ENCODE measurements at places on chromosomes 11 and 22.
A peak's percentile ranks its signal among the peaks of the same experiment; 100 is the strongest.

GRCh38 chr11:73258104-73259035 is 13.8 kb upstream of the P2RY6 start:
- no peak for DNase-seq

DNA sequence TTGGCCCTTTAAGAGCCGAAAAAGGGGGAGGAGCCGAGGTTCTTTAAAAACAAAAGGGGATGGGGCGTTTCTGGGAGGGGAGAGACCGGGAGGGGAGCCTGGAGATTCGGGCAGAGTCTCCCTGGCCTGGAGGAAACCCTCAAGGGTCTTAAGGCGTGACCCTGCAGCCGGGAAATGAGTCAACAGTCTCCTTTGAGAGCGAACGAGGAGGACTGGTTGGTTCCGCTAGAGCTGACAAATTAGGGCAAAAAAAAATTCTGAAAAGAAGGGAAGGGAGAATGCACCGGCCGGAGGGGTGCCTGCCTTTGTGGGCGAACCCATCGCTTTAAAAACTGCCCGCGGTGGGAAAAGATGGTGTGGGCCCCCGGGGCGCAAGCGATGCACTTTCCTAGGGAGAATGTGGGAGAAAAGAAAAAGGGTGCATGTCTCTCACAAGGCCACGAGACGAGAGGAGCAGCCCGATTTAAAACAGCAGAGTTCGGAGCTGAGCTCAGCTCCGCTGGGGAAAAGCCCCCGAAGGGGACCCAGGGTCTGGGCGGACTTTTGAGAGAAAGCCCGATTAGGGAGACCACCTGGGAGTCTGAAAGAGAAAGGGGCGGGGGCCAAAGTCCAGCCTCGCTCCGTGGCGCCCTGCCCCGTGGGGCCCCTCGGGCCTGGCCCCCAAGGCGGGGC is 874 bp downstream of the ZFTA start:
- peak; percentile 88 for DNase-seq

- DNase-seq: peak; percentile 74
Measured at GRCh38 chr22:22753526-22754267, 109.3 kb downstream of the GGTLC2 start.

DNA sequence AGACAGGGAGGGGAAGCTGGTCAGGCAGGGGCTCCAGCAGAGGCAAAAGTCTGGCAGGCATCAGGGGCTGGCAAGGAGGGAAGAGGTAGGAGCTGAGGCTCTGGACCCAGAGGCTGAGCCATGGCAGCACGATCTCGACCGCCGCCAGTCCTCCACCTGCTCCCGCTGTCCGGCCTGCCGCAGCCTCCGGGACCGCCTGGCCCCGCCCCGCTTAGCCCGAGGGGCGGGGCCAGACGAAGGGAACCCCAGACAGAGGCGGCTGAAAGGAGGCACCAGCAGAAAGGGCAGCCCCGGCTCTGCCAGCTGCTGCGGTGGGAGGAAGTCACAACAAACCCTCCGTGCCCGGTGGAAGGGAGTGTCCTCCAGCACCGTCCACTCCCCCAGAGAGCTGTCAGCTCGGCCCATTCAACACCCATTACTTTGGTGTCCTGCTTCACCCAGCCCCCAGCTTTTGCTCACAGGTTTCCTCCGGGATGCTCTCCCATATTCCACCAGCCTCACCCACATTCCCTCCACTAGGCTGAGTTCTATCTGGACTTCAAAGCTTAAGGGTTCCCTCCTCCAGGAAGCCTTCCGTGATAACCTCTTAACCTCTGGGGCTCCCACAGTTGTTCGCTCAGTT is at the start of gene MFNG:
Gene MFNG (minus strand): TSS at position 161 of the 622 bp plus-strand sequence. CDS start 207 bp downstream, outside the sequence.
- peak; percentile 97 for DNase-seq

DNA sequence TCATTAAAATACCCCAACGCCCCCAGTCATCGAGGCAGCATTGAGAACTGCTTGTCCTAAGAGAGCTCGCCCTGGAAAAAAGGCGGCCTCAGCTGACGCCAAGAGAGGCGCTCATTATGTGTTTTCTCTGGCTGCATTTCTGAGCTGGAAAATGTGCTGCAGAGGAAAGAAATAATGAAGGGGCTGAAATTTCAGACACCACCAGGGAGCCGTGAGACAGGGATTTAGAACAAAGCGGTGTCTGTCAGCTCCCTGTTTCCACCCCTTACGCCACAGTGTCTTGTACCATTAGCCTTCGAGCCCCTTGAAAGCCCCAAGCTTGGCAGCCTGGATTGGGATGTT is 14.4 kb downstream of the USH1C start:
- no peak for DNase-seq

- no peak for DNase-seq
Measured at GRCh38 chr11:65744026-65744698, 23.6 kb upstream of the RNASEH2C start.

GRCh38 chr11:117744471-117745150 is 52.4 kb downstream of the DSCAML1 start:
- no peak for DNase-seq

- no peak for DNase-seq
Measured at GRCh38 chr11:126695293-126695692, 305.3 kb downstream of the KIRREL3 start.

GRCh38 chr11:396511-396947 is 2.5 kb downstream of the PKP3 start:
- peak; percentile 69 for DNase-seq

DNA sequence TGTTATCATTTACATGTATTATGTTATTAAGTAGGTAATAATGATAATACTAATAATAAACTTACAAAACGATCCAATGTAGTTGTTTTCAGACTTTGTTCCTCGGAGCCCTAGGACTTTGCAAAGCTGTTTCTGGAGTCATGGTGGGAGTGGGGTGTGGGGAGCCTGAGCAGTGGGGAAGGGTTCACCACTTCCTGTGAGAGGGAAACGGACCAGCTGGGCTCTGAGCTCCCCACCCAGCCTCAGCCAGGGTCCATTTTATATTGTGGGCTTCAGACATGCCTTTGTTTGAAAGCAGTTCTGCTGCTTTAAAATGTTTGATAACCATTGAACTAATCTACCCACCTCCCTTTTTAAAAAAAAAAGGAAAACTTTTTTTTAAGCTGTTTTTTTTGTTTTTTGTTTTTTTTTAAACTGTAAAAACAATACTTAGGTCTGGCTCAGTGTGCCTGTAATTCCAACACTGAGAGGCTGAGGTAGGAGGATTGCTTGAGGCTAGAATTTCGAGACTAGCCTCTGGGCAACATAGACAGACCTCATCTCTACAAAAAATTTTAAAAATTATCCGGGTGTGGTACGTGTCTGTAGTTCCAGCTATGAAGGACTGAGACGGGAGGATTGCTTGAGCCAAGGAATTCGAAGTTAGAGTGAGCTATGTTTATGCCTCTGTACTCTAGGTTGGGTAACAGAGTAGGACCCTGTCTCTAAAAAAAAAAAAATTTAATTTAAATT is 7.0 kb downstream of the SERPING1 start:
- no peak for DNase-seq

DNA sequence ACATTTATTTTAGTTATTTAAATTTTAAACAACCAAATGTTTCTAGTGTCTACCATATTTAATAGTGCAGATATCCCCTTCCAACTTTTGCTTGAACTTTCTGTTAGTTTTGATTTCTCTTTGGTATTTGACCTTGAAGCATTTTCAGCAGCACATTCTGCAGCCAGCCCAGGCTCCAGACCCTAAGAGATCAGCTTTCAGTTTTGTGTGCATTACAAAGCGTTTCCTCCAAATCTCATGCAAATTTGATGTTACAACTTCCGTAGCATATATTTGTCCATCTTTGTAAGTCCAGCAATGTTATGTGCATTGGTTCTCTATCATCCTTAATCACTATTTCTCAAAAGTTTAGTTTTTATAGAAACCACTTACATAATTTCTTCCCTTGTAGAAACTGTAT is 14.6 kb upstream of the SERGEF start:
- DNase-seq: no peak

DNA sequence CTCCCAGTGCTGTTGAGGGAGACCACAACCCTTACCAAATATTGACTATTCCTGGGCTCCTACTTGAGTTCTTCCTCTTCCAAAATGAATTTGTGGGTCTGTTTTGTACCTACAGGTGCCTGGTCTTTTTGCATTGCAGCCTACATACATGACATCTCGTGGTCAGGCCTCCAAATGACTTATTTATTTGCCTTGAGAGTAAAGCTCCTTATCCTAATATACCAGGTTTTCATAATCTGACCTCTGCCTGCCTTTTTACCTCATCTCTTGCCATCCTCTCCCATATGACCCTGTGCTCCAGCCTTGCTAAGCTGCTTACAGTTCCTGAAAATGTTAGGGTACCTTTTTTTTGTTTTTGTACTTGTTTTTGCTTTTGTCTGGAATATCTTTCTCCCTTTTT is 130.4 kb downstream of the UVRAG start:
- no peak for DNase-seq

GRCh38 chr11:199004-199581 is 6.2 kb downstream of the SCGB1C1 start:
- no peak for DNase-seq

DNA sequence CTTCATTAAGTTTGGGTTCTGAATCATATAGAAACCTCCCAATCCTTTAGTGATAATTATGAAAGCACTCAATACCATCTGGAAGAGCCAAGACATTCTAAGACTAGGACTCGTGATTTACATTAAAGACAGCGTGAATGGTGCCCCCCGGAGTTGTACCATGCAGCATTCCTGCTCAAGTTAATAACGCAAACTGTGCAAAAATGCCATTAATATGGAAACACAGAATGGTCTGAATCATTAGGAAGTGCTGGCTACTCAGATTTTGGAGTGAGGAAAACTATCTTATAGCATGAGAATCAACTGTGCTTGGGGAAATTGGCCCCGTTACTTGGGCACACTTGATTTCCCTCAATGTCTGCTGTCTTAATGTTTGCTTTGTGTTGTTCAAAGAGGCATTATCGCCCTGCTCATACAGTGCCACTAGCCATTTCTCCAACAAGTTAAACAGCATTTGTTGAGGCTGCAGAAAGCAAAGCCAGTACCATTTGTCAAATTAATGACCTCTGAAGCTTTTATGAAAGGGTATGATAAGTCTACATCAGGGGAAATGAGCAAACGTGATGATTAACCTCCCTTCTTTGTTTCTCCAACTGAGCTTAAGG is 18.5 kb upstream of the TPH1 start:
- no peak for DNase-seq
